Stimulated activated CD8-positive, alpha-beta memory T cell treated with anti-CD3 and anti-CD28 coated beads, Interleukin-7, amount 100 ng/mL, for 4 hours (primary cell): ENCODE measurements at places on chromosomes 1 and 21.

DNA sequence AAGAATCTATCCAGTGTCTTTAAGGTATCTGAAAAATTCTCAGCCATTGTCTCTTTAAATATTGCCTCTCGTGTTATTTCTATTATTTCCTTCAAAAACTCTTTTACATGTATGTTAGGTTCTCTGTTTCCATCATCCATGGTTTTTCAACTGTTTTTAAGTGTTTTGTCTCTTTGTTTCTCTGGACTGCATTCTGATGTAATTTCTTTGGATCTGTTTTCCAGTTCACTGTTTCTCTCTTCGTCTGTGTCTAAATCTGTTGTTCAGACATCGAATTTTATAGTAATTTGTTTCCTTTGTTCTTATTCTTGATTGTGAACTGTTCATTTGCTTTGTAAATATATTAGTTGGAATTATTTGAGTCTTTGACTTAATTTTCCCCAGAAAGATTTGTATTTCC is 44.1 kb downstream of the POFUT2 start:
- no peak for DNase-seq

- no peak for DNase-seq
These were observed 48.8 kb downstream of the GADD45A start for GRCh38 chr1:67733681-67734322.

GRCh38 chr1:186768906-186769305 is 59.8 kb upstream of the PLA2G4A start:
- DNase-seq = no peak

DNA sequence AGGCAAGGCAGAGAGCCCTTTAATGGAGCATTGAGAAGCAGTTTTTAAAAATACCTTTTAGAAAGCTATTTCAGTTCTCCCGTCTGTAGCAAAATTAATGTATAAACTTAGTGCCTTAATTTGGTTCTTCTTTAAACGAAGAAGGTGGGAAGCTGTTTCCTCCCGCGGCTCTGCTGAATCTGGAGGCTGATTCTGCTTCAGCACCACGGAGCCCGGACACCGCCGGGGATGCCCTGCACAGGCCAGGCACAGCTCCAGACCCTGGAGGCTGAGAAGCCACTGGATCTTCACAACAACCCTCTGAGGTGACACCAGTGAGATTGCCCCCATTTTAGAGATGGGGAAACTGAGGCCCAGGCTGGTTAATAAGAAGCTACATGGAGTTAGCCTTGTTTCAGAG is 175.8 kb upstream of the VAMP3 start:
- no peak for DNase-seq

DNA sequence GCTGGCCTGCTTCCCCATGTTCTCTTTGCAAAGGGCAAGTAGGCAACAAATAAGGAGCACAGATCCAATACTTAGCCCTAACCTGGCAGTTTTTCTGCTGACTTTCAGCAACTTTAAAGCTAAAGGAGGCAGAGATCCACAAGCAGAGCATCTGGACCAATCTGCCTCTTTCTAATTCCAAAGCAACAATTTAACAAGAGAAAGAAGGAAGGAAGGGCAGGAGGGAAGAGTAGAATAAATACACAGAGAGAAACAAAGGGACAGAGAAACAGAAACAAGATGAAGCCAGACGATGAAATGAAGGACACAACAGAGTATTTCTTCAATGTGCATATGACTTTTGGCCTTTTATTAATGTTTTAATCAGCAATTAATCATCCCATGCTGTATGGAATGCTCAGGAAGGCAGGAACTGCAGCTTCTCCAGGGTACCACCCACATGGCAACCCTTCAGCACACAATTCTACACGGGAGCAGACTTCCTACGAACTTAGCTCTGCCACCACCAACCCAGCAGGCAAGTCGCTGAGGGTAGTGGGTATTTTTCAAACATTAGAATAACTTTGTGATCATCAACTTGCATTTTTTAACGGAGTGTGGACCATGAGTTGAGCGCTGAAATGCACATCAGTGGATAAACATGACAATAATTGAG is 15.3 kb downstream of the CLCC1 start:
- no peak for DNase-seq

DNA sequence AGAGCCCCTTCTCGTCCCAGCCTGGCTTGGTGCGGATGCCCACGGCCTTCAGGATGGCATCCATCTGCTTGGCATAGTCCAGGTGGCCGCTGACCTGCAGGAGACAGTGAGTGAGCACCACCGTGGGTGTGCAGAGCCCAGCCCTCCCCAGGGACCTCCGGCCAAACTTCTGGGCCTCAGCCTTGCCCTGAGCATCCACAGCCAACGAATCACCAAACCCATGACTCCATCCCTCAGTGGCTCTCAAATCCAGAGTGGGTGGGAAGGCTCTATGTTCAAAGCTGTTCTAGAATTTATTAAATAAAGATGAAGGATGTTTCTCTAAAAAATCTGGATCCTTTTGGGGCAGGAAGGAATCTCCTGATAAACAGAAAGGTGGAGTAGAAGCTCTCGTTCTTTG is 18.7 kb downstream of the HTR6 start:
- DNase-seq = no peak

DNA sequence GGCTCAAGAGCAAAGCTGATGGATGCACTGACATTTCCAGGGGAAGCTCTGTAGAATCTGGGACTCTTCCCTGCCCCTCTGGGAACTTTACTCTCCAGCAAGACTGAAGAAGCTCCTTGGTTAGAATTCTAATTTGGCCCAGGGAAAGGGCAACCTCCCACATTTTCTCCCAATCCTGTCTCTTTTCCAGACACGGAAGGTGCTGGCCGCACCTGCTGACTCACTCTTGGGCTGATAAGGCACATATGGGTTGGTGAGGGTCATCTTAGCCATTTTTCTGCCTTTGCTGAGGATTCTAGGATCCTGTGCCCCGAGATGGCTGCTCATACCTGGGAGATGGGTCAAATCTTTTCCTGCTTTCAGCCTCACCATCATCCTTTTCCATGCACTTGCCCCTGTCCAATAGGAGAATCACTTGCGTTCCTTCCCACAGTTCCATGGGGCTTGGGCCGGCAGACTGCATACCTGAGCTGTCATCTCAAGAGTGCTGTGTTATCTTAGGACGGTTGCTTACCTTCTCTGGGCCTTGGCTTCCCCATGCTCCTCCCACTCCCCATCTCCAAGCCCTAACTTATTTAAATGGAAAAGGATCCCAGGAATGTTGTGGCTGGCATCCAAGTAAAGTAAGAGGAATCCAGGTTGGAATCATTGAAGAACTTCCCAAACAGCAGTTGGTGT is 1.3 kb downstream of the TINAGL1 start:
- no peak for DNase-seq

- no peak for DNase-seq
These were observed 8.2 kb downstream of the SPATA46 start for GRCh38 chr1:162368451-162368850.

DNA sequence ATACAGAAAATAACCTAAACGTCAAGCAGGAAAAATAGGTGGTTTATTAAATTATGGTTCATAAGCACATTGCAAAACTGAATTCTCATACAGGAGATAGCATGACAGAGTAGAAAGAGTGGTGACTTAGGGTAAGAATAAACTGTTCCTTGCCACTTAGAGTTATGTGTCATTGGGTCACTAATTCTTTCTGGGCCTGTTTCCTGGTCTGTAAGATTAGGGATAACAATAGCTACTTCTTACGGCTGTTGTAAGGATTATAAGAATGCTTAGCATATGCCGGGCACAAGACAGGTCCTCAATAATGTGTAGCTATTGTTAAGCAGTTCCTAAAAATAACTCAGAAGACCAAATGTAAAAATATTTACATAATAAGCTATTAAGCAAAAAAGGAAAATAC is 24.2 kb downstream of the SNRNP40 start:
- DNase-seq = no peak

GRCh38 chr21:42878678-42878992 is 704 bp downstream of the WDR4 start:
- DNase-seq = peak; percentile 3
